ENCODE measurements at places on chromosomes 4 and X.
A peak's percentile ranks its signal among the peaks of the same experiment; 100 is the strongest.

DNA sequence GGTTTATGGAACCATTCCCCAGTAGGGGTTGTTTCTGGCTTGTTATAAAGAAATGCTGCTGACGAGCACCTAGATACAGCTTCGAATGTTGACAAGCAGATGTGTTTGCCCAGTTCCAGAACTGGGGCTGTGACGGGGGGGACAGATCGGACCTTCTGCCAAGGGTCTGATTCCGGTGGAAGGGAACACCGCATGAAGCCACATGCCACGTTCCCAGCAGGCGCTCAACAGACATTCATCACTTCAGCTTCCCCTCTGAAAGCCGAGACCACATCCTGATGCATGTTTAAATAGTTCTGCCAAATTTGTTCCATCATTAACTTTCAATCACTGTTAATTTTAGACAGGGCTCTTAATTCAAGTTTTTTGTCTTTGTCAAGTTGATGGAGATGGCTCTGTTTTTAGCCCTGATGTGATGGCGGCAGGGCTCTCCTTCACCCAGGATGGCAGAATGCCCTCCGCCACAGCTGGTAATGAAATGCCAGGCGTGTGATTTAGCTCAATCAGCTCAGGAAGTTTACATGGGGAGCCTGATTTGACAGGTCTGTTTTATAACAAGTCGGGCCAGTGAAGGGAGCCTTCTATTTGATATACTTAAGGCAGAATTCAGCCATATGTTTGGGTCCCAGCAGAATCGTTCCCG, 57.4 kb downstream of the PSAPL1 start:
- no peak for DNase-seq

GRCh38 chrX:25034889-25035288, 19.1 kb upstream of the ARX start:
- no peak for DNase-seq

GRCh38 chr4:185143601-185143969, 519 bp downstream of the SLC25A4 start:
- peak; percentile 37 for DNase-seq

- DNase-seq, result no peak
Measured at GRCh38 chr4:138925495-138925894, 90.1 kb upstream of the NOCT start.

GRCh38 chr4:119656342-119656741, 27.7 kb upstream of the PDE5A start:
- DNase-seq, result no peak

DNA sequence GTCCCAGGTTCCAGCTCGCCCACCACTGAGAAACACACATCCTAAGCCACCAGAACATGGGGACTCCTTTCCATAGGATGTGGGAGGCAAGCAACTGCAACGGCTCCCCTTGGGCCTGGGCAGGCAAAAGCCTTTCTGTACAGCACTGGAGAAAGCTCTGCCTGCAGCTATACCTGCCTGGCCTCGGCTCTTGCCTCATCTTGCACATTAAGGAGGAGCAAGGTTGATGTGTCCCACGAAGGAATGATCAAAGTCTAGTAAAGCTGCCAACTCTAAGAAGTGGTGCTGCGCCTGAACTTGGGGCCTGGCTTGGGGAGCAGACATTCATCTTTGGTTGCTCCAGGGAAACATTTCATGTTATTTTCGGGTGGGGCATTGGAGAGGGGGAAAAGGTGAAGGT, 19.6 kb downstream of the CCNG2 start:
- no peak for DNase-seq

- DNase-seq, result no peak
Measured at GRCh38 chrX:108361316-108361715, 76.9 kb downstream of the COL4A6 start.

DNA sequence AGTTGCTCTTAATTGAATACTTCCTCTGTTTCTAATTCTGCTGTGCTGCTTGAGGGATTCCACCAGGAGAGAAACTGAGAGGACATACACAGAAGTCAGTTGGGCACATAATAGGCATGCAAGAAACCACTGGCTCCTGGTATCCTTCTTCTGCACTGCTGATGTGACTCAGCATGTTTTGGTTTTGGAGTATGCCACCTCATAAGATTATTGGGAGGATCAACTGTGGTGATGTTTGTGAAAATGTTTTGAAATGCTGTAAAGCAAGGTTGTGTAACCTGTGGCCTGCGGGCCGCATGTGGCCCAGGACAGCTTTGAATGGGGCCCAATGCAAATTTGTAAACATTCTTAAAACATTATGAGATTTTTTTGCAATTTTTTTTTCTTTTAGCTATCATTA, 119.6 kb downstream of the GATB start:
- no peak for DNase-seq

- no peak for DNase-seq
Measured at GRCh38 chrX:38824176-38824575, 22.9 kb downstream of the MID1IP1 start.

DNA sequence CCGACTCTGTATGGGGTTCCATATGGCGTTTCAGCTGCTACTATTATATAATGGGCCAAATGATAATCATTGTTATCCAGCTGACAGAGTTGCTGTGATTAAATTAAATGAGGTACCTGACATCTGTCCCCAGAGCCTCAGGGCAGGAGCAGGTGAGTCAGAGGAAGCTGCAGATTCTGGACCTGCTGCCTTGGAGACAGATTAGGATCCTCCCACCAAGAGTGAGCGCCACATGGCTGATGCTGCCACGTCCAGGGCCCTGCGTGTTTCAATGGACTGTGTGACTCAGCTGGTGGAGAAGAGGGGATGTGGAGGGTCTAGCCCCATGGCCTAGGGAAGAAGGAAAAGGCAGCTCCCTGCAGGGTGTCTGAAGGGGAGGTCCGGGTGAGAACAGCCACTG, 28.3 kb upstream of the UXT start:
- no peak for DNase-seq
